ENCODE measurements at places on chromosomes 5 and 9.

GRCh38 chr5:135229122-135229521 is 169.9 kb downstream of the MACROH2A1 start:
- DNase-seq = no peak

- DNase-seq = no peak
Observed at GRCh38 chr5:155434267-155434666, 420.7 kb downstream of the KIF4B start.

DNA sequence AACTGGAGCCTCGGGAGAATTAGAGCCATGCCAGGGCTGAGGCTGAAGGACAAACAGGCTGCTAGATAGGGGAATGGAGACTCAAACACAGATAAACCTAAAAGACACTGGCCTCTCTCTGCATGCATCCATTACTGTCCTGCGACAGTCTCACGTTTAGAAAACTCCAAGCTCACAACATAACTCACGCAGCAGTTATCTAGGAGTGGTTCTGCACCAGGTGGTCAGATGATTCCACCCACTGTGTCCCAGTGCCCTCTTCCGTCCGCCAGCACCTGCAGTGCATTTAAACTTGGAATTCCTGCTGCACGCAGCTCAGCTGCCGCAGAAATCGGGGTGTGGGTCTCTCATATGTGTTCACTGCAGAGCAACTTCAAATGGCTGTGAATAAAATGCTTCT is 272.6 kb upstream of the IRX2 start:
- DNase-seq = no peak

GRCh38 chr5:54905942-54906537 is 79.4 kb downstream of the ESM1 start:
- DNase-seq = no peak

DNA sequence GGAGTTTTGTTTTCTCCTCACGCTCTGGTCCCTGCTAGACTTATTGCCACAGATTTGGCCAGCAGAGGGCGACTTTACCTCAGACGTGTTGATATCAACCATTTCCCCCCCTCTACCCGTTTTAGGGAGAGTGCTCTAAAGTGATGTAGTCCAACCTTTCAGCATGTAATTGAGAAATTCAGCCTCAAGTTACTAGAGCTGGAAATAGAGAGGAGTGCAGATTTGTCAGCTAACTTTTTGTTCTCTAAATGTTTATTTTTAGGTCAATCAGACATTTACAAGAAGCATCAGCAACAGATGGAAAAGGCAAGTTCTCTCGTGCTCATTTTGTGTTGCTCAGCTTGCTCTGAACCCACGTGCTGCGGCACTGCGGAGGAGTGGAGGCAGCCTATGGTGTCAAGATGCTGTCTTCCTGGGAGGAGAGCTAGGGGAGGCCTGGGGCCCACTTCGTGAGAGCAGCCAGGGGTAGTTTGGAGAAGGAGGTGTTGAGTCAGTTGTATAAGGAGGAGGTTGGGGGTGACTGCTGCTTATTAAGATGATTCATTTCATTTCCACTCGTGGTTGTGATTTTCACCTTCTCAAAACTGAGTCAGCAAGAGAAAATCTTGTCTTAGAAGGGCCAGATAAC is 53.6 kb downstream of the GPR107 start:
- DNase-seq = peak; percentile 52

DNA sequence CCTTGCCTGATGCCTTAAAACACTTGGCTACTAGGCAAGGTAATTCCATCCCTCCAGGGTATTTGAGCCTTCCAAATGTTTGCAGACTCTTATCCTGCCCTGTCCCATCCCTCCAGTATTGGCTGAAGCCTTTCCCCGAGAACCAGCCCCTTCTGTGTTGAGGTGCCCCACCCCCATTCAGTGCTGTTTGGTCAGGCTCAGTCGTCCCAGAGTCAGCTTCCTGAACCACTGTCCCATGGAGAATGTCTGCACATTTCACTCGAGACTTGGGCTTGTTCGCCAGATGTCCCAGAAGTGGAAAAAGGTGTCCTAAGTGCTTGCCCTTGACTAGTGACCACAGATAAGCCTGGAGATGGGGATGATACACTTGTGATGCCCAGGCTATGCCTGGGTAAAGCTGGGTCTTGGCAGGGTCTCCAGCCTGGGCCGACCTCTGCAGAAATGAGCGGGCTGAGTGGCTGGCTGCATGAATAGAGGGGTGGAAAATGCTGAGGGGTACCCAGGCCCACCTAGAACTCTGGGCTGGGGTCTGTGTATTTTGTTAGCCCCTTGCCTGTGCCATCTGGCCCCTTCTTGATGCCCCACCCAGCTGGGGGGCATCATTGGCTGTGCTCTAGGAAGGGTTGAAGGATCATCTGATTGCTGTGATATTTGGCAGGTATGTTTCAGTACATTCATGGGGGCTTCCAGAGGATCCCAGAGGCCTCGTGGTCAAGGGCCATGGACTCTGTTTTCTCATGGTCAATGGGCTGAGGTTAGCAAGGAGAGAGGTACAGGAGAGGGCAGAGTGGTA is 178.4 kb downstream of the MACROH2A1 start:
- no peak for DNase-seq

- DNase-seq = peak; percentile 78
Observed at GRCh38 chr5:79020861-79021561, 35.9 kb upstream of the ARSB start.

GRCh38 chr9:101037430-101037829 is 8.9 kb downstream of the PLPPR1 start:
- DNase-seq = no peak
